CD4-positive, alpha-beta T cell treated with Interferon gamma for 1 hour (primary cell): ENCODE measurements at places on chromosomes 7 and 10.

- no peak for DNase-seq
Observed at GRCh38 chr7:119935418-119936025, 337.5 kb upstream of the KCND2 start.

GRCh38 chr7:155715111-155715805 is 70.8 kb downstream of the RBM33 start:
- no peak for DNase-seq

DNA sequence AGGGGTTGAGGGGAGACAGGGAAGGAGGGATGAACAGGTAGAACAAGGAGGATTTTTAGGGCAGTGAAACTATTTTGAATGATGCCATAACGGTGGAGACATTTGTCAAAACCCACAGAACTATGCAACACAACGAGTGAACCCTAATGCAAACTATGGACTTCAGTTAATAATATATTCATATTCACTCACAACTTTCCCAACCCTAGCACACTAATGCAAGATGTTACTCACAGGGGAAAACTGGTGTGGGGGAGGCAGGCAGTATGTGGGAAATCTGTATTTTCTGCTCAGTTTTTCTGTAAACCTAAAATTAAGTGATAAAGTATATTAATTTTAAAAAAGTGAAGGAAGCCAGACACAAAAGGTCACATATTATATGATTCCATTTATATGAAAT is 17.3 kb downstream of the GNA12 start:
- DNase-seq, result no peak

DNA sequence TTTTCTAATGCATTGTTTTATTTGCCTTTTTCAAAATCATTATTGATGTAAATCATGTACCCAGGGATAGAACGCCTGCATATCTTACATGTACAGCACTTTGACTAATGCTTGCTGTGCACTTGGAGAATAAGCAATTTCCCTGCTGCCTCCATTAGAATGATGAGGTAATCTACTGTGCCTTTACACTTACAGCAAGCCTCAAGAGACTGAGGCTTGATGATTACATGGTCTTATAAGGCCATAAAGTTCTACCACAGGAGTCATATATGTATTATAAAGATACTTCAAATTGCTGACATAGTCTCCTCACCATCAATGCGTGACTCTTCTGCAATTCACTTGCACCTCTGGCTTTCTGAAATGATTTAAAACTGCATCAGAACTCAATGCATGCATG is 328.6 kb upstream of the HGF start:
- DNase-seq, result no peak

DNA sequence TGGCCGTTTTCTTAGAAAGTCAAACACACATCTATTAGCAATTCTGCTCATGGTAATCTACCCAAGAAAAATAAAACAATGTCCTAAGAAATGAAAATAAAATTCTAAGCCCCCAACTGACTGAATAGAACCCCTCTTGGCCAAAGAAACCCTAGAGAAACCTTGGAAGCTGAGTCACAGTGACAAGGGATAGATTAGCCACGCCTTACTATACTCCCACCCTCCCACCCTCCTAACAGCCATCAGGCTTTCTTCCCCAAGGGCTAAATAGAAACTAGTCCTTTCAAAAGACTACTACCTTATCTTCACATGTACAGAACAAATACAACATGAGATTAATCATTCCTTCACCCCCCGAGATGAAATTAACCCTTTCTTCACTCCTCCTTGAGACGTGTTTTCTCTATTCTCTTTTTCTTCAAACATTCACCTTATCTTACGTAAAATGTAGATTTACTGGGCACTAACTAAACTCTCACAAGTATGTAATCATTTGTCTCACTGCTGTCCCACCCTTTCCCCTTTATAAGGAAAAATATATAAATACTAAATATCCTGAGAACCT is 57.5 kb downstream of the HTR7 start:
- DNase-seq, result no peak

GRCh38 chr10:43037942-43038782 is 38.7 kb upstream of the RET start:
- no peak for DNase-seq

DNA sequence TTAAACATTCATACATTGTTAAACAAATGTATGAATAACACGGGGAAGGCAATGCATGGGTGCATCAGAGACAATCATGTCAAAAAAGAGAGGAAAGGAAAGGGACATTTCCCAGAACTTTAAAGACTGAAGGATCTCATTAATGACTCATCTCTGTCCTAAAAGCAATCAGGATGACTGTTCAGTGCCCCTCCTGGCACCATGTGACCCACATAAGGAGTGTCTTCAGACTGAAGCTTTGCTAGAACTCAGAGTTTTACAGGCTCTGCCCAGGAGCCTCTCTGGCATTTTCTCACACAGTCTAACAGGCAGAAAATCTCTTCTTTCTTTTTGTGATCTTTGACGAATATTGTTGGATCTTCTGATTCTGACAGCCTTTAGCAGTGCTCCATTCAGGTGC is 315.3 kb downstream of the OTUD1 start:
- no peak for DNase-seq

- DNase-seq, result no peak
Observed at GRCh38 chr10:51993475-51993874, 294.1 kb upstream of the CSTF2T start.

DNA sequence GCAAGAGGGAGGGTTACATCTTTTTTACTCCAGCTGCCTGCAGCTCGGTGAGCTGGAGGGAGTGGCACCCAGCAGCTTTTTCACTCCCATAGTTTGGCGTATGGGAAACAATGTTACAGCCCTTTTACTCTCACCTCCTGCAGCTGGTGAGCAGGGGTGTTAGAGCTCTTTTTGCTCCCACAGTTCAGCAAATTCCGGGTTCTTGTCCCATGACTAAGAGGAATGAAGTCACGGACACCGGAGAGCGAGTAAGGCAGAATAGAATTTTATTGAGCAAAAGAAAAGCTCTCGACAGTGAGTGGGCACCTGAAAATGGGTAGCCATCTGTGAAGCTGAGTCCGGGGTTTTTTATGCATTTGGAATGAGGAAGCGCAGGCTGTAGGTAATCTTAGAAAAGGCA is 446.6 kb downstream of the GFRA1 start:
- no peak for DNase-seq

GRCh38 chr7:158030566-158030965 is 557.1 kb downstream of the PTPRN2 start:
- no peak for DNase-seq

GRCh38 chr7:71184609-71185008 is 52.7 kb downstream of the GALNT17 start:
- no peak for DNase-seq

DNA sequence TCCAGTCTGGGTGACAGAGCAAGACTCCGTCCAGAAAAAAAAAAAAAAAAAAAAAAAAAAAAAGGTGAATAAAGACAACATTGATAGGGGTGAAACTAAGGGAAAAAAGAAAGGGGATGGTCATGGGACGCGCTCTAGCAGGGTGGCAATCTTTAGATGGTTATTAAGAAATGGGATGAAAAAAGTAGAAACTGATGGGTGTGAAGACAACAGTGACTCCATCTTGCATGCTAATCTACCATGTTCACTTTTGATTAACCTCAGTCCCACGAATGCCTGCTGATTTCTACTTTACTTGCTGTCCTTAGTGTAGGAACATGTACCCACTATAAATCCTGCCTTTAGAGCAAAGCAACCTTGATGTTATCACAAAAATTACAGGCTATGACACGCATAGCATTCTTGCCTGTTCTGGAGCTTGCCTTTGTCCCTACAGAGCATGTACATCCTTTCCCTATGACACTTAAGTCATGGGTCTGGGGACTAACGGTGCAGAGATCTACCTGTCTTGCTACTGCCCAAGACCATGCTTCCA is 38.5 kb downstream of the P4HA1 start:
- DNase-seq, result no peak

- no peak for DNase-seq
Observed at GRCh38 chr10:30134171-30134945, 75.0 kb upstream of the JCAD start.
